ENCODE measurements at places on chromosomes 4 and X. TPM values are rescaled to one million over a fixed set of nuclear protein-coding genes. Genes with fewer than 3 reads are reported as not detected.

GRCh38 chr4:26753617-26754016, 107.0 kb upstream of the STIM2 start:
- no peak overlapping the region for H3K27ac ChIP-seq
- peaks cover 7% of the 10 kb centered on the region for H3K36me3 ChIP-seq
- no peaks in the 10 kb centered on the region for H3K27me3 ChIP-seq
- peaks cover 14% of the 10 kb centered on the region for H3K4me1 ChIP-seq
- H3K4me3 ChIP-seq, result no peak overlapping the region

- no peaks in the 10 kb centered on the region for H3K36me3 ChIP-seq
- no peak overlapping the region for H3K27ac ChIP-seq
- H3K4me3 ChIP-seq, result no peak overlapping the region
Observed at GRCh38 chr4:170391066-170391740, 301.4 kb upstream of the AADAT start.

GRCh38 chrX:96907516-96908272, 24.0 kb downstream of the RPA4 start:
- H3K4me1 ChIP-seq, result no peaks in the 10 kb centered on the region
- H3K36me3 ChIP-seq, result no peaks in the 10 kb centered on the region
- no peak overlapping the region for H3K4me3 ChIP-seq
- H3K27ac ChIP-seq, result no peak overlapping the region

DNA sequence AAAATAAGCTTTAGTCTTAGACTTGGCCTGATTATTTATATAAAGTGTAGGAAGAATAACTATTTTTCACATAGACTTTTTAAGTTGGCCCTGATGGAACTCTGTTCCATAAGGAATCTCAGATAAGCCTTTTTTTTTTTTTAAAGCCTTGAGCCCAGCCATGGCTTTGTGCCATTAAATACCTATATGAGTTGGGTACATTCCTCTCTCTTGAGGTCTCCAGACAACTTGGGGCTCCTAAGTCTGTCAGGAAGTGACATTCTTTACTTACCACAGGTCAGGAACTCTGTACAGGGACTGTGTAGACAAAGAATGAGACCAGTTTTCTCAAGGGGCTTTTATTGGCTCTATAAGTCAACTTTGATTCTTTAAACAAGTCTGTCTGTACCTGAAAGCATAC, 27.1 kb upstream of the IGFBP7 start:
- H3K4me3 ChIP-seq, result no peak overlapping the region
- no peak overlapping the region for H3K27ac ChIP-seq
- H3K4me1 ChIP-seq, result peaks cover 13% of the 10 kb centered on the region
- no peaks in the 10 kb centered on the region for H3K36me3 ChIP-seq
- no peaks in the 10 kb centered on the region for H3K27me3 ChIP-seq

GRCh38 chr4:56307423-56307822, 79.9 kb downstream of the AASDH start:
- H3K4me1 ChIP-seq, result peaks cover 5% of the 10 kb centered on the region
- no peaks in the 10 kb centered on the region for H3K27me3 ChIP-seq
- no peak for DNase-seq
- H3K27ac ChIP-seq, result no peak overlapping the region
- H3K4me3 ChIP-seq, result no peak overlapping the region

- peaks cover 3% of the 10 kb centered on the region for H3K27me3 ChIP-seq
- no peak for DNase-seq
- H3K4me3 ChIP-seq, result no peak overlapping the region
- no peak overlapping the region for H3K27ac ChIP-seq
- H3K4me1 ChIP-seq, result no peaks in the 10 kb centered on the region
Observed at GRCh38 chr4:79689740-79690139, 281.7 kb upstream of the GK2 start.

DNA sequence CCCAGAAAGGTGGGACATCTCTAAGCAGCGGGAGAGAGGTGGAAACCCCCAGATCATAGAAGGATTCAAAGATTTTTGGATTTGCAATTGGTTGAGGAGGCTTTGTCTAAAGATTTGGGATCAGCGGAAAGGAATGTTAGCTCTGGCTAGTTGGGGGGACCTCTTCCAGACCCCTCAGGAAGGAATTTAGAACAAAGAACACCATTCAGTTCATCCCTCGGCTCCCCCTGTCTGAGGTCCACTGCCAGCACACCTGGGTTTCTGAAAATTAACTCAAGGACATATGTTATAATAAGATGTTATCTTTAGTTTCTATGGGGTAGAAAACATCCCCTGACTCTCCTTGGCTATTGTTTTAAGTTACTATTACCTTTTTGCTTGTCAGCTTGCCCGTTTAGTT, 163.6 kb downstream of the CEP135 start:
- no peak overlapping the region for H3K4me3 ChIP-seq
- peaks cover 14% of the 10 kb centered on the region for H3K36me3 ChIP-seq
- H3K4me1 ChIP-seq, result peaks cover 9% of the 10 kb centered on the region
- no peak for DNase-seq

- H3K27me3 ChIP-seq, result no peaks in the 10 kb centered on the region
- peaks cover 28% of the 10 kb centered on the region for H3K4me1 ChIP-seq
- H3K27ac ChIP-seq, result no peak overlapping the region
- no peak overlapping the region for H3K4me3 ChIP-seq
- no peaks in the 10 kb centered on the region for H3K36me3 ChIP-seq
Observed at GRCh38 chr4:76536373-76536689, 101.3 kb downstream of the SHROOM3 start.

DNA sequence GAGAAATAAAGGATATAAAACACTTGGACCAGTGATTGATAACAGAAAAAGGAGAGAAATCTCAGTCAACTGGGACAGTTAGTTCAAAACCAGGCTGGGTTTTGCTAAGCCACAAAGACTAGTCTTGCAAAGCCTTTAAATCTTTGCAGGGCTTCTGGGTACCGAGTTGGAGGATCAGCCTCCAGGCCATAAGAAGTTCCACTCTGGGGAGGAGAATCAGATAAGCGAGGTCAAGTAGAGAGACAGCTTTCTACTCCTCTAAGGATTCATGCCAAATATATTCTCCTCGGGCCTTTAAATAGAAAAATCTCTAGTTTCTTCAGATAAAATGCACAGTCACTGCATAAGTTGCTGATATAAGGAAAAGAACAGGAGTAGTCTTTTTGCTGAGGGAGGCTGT, 92.7 kb downstream of the MFAP3L start:
- no peak for DNase-seq
- H3K36me3 ChIP-seq, result no peaks in the 10 kb centered on the region
- no peaks in the 10 kb centered on the region for H3K27me3 ChIP-seq
- H3K27ac ChIP-seq, result peak overlapping the region; percentile 75

Gene CYSLTR1
- not detected for total RNA-seq

DNA sequence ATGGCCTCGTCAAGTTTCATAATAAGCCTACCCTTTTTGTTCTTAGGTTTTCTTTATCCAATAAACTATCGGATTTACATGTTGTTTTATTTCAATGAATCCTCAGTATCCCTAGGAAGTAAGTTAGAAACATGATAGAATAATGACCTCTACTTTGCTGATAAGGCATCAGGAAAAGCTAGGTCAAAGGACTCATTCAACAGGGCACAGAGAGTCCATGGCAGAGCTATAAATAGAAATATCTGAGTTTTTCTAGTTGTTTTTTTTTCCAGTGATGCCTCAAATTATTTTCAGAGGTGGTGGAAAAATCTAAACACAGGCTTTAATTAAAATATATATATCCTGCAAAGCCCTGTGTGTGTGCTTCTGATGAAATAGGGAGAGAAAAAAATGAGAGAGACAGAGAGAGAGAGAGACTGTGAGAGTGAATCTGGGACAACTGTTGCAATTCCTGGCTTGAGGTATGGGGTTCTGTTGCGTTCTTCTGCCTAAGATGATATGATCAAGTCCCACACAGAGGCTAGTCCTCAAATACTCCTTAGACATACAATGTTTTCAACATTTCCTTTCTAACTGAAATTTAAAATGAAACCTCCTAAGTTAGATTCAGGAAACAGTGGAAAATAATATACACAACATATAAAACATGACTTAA, 139.9 kb downstream of the HDX start:
- no peaks in the 10 kb centered on the region for H3K36me3 ChIP-seq
- H3K4me1 ChIP-seq, result no peaks in the 10 kb centered on the region
- no peak overlapping the region for H3K4me3 ChIP-seq
- no peaks in the 10 kb centered on the region for H3K27me3 ChIP-seq

Gene MAGEA10
- not detected for total RNA-seq

Gene MAP7D2
- 2.8 TPM for total RNA-seq

DNA sequence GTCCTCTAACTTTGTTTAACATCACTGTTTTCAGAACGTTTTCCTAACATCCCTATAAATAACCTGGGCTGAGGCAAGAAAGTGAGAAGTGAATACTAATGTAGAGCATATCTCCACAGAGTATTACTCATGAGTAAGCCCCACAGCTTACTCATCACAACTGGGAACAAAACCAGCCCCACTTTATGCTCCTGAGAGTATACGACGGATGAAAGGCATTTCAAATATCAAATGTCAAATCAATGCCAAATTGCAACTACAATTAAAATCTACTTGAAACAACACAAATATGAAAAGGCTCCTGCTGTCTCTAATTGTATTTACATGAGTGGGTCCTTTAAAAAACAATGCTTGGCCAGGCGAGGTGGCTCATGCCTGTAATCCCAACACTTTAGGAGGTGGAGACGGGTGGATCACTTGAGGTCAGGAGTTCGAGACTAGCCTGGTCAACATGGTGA, 41.2 kb downstream of the SH3RF1 start:
- DNase-seq, result no peak
- no peak overlapping the region for H3K4me3 ChIP-seq
- H3K27me3 ChIP-seq, result peaks cover 4% of the 10 kb centered on the region
- H3K4me1 ChIP-seq, result peaks cover 18% of the 10 kb centered on the region

- H3K36me3 ChIP-seq, result no peaks in the 10 kb centered on the region
- H3K4me1 ChIP-seq, result no peaks in the 10 kb centered on the region
- no peaks in the 10 kb centered on the region for H3K27me3 ChIP-seq
- no peak for DNase-seq
Observed at GRCh38 chr4:36333303-36333877, 52.0 kb downstream of the DTHD1 start.

Gene VCX3A
- total RNA-seq, result not detected

Gene P2RY4
- not detected for total RNA-seq

Gene RAI2
- total RNA-seq, result 5.7 TPM

DNA sequence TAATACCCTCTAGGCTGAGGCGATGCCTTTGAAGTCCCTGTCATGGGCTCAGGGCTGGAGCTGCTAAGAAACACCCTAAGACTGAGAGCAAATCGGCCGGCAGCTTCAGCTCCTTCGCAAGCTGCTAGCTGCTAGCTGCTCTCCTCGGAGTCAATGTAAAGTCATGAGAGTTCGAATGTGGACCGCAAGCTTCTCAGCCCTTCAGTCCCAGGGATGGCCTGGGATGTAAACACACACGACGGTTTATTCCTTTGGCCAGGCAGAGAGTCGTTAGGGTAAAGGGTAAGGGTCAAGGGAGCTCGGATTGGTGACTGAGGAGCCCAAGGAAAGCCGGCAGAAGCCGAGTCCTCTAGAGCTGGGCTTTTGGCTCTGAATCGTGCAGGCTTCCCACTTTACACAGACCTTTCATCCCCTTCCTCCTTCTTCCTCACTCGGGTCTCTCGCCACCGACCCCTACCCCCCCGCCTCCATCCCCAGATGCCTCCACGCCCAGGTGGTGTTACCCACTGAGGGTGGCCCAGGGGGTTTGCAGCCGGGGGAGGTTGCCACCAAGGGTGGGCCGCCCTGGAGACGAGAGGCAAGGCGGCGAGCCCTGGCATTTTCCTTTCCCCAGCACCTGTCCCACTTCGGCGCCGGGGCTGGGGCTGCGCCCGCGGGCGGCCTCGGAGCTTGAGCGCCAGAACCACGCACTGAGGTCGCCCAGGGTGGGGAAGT, 3.1 kb upstream of the BCORL1 start:
- no peak for DNase-seq
- H3K27ac ChIP-seq, result peak overlapping the region; percentile 81
- peak overlapping the region; percentile 88 for H3K4me3 ChIP-seq
- peaks cover 4% of the 10 kb centered on the region for H3K4me1 ChIP-seq
- no peaks in the 10 kb centered on the region for H3K36me3 ChIP-seq

DNA sequence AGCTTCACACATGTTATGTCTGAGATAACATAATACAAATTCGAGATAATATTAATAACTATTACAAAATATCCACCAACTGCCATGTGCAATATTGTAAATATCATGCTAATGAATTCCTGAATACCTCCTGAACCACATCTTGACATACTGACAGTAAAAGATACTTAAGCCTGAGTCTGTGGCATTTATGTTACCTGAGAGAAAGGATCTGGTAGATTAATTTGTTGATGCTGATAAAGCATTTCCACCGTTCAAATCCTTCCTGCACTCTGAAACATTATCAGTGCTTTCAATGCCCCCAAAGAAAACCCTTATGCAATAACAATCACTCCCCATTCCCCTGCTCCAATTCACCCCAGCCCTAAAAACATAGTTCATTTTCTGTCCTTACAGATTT, 38.8 kb upstream of the ADGRA3 start:
- H3K27me3 ChIP-seq, result no peaks in the 10 kb centered on the region
- H3K4me3 ChIP-seq, result no peak overlapping the region
- no peaks in the 10 kb centered on the region for H3K4me1 ChIP-seq
- no peak overlapping the region for H3K27ac ChIP-seq
- no peaks in the 10 kb centered on the region for H3K36me3 ChIP-seq

Gene UGT2B10
- 0.45 TPM for total RNA-seq

Gene SORCS2
- total RNA-seq, result 13.4 TPM

Gene CENPVL2
- total RNA-seq, result 0.33 TPM

DNA sequence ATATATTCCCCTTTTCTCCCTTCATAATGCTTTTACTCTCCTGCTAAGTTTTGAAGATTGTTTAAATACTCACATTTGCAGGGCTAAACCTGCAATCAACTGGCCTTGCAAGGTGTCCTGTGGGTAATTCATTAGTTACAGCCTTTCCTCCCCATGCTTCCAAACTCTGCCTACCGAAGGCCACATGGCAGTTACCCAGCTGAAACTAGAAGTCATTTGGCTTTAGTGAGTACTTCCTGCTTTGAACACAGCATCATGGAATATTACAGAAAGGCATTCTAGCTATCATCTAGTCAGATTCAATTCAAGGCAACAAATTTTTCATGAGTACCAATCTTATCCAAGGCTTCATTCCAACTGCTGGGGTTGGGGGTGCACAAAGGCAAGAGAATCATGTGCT, 55.6 kb downstream of the SRPX start:
- no peaks in the 10 kb centered on the region for H3K4me1 ChIP-seq
- DNase-seq, result no peak
- H3K36me3 ChIP-seq, result no peaks in the 10 kb centered on the region
- H3K4me3 ChIP-seq, result no peak overlapping the region
- no peak overlapping the region for H3K27ac ChIP-seq

Gene PLRG1
- total RNA-seq, result 95.7 TPM

Gene GRID2
- 1.7 TPM for total RNA-seq

Gene IRF2
- total RNA-seq, result 19.7 TPM

- no peaks in the 10 kb centered on the region for H3K4me1 ChIP-seq
- no peak for DNase-seq
- no peak overlapping the region for H3K27ac ChIP-seq
- no peak overlapping the region for H3K4me3 ChIP-seq
Observed at GRCh38 chrX:15653961-15654360, 10.6 kb downstream of the CLTRN start.

Gene PPM1K
- 23.2 TPM for total RNA-seq

Gene BEND4
- total RNA-seq, result 0.14 TPM

DNA sequence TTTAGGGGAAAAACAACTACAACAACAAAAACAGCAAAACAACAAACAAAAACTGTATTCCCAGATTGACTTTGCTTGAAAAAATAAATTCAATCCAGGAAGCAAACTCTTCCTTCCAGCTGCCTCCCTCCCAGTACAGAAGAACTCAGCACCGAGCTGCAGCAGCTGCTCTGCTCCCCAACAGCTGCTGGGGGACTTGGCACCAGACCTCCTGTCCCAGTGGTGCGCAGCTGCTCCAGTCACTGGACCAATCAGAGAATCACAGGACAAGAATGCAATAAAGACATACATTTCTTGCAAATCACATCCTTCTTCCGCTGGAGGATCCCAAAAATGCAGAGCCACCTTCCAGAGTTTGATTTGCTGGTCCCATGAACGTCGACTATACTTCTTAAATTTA, 11.8 kb upstream of the FAM53A start:
- H3K4me3 ChIP-seq, result no peak overlapping the region
- H3K27me3 ChIP-seq, result no peaks in the 10 kb centered on the region
- H3K36me3 ChIP-seq, result peaks cover 20% of the 10 kb centered on the region

All from type B pancreatic cell (in vitro differentiated cells).